ENCODE measurements at places on chromosomes 13 and 19.

- no peak for DNase-seq
Observed at GRCh38 chr13:78160793-78161192, 242.2 kb upstream of the EDNRB start.

DNA sequence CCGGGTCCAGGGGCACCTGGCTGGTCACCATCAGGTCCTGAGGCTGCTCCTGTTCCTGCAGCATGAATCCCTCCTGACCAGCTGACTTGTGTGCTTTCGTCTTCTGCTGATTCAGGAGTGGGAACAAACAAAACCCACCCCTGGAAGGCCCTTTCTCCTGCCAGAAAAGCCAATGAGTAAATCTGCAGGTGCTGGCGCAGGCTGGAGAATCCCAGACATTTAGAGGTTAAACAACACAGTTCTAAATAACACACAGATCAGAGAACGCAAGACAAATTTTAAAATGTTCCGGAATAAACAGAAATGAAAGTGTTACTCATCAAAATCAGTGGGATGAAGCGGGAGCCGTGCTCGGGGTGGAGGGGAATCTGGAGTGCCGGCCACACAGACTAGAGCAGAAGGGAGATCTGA, 60.6 kb upstream of the C13orf46 start:
- no peak for DNase-seq

DNA sequence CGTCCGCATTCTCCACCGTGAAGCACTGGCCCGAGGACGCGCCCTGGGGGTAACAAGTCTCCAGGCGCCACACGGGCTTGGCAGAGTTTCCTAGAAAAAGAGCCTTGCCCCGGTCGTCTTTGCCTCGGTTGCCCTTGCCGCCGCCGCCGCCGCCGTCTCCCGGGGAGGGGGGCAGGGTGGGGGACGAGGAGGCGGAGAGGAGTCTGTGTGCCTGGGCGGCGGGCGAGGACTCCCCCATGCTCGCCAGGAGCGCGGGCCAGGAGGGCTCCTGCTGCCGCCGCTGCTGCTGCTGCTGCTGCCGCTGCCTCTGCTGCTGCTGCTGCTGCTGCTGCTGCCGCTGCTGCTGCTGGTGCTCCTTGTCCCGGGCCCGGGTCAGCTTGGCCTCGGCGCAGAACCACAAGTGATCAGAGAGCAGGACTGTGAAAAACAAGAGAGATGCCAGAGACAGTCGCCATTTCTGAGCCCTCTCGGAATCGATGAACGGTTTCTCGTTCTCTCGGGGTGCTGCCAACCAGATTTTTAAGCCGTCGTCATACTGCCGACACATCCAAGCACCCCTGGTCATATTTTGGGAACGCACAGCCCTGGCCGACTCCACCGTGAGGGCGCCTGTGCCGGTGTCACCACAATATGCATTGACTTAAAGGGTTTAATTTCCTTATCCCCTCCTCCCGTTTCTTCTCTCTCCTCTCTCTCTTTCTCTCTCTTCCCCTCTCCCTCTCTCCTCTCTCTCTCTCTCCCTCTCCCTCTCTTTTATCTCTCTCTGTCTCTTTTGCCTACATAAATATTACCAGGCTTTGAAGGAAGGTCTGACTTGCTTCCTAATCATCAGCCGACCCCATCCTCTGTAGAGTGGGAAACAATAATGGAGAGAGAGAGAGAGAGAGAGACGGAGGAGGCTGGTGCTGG, 349.1 kb downstream of the LIG4 start:
- DNase-seq = no peak

DNA sequence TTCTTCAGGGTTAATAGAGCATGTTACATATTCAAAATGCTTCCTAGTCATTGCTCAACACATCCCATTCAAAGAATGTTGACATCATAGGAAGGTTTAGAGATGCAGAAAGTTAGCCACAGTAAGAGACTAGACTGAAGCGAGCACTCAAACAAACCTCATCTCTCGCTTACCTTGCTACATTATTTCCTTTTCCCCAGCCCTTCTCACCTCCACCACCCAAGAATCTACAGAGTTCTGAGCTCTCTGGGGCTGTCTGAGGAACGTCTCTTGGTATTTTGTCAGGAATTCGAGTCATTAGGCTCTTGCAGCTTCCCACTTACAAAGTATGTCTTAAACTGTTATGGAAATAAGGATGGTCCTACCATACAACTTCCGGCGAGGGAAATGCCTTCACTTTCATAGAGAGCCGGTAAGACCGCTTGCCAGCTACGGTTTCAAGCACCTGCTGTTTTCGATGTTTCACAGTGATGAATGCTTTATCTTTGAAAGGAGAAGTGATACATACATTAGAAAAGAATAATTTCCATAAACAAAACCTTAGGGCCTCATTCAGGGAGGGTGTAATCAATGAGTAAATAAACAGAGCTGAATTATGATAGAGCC, 65.1 kb downstream of the FLT1 start:
- DNase-seq = no peak

DNA sequence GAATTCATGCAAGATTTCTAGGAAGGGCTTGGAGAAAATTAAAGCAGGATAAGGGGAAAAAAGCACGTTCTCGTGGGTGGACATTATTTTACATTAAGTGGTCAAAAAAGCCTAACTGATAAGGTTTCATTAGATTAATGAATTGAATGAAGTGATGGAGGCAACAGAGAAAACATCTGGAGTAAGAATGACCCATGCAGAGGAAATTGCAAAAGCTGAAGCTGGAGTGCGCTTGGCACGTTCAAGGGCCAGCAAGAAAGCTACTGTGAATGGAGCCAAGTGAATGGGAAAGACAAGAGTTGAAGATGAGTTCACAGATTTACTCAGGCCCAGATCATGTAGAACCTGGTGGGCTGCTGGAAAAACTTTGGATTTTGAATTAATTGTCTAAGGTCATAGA, 777.9 kb downstream of the DACH1 start:
- DNase-seq = no peak

- no peak for DNase-seq
Observed at GRCh38 chr19:5364674-5365073, 24.1 kb upstream of the PTPRS start.

All from T-helper 2 cell (primary cell).